ENCODE measurements at places on chromosomes 6 and 20.
A peak's percentile ranks its signal among the peaks of the same experiment; 100 is the strongest.

GRCh38 chr6:168167431-168168315 lies 88.7 kb upstream of the FRMD1 start:
- DNase-seq = no peak

- DNase-seq = no peak
Measured at GRCh38 chr6:12083302-12083701, 71.2 kb downstream of the HIVEP1 start.

- no peak for DNase-seq
Measured at GRCh38 chr20:44471481-44471882, 4.2 kb upstream of the TTPAL start.

GRCh38 chr6:87628881-87629280 lies 38.9 kb downstream of the ORC3 start:
- no peak for DNase-seq

- DNase-seq = peak; percentile 20
Measured at GRCh38 chr6:157272866-157273755, 50.2 kb downstream of the TMEM242 start.

GRCh38 chr20:57663241-57663640 lies 43.0 kb upstream of the ZBP1 start:
- DNase-seq = no peak

DNA sequence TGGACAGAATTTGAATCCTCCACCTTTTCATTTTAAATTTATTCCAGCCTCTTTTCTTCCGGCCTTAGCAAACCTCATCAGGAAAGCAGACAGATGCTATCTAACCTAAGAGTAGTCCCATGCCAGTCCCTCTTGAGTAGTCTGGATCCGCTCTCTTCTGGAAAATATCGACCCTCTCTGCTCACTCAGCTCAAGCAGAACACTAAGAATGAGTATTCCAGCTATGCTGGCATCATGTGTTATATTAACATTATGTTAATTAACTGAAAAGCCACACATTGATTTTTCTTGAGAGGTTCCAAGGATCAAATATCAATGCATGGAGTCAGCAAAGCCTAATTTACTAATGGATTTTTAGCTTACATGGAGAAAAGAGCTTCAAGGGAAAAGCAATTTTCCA lies 161.4 kb downstream of the ID4 start:
- DNase-seq = no peak

GRCh38 chr6:44734886-44735629 lies 347.6 kb downstream of the CDC5L start:
- no peak for DNase-seq

DNA sequence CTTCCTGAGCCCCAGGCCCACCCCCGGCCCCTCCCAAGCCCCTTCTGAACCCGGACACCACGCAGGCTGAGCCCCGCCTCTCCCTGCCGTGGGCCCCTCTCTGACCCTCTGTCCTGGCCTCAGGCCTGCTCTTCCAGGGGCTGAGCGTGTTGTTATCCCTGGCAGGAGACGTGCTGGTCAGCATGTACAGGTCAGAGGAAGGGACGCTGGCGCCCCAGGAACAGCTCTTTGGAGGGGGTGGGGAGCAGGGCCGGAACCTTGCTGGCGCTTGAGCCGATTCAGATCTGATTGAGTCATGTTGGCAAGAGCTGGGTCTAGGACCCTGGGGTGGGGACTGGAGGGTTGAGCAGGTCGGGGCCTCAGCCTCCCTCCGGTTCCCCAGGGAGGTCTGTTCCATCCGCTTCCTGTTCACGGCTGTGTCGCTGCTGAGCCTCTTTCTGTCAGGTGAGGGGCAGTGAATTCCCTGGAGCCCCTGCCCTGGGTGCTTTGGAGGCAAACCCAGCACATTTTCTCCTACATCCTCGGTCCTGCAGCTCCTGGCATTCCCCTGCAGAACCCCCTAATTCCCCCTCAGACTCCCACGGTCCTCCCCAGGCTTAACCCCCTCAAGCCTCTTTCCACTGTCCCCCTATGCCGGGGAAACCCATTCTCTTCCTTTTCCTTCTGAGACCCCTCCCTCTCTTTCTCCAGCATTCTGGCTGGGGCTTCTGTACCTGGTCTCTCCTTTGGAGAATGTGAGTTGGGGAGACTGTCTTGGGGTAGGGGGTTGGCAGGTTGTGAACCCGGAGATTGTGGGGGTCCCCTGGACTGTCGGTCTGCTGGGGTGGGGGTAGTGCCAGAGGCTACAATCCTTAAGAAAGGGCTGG lies 2.0 kb downstream of the SPAG4 start:
- peak; percentile 8 for DNase-seq

GRCh38 chr6:78623554-78623953 lies 243.8 kb upstream of the IRAK1BP1 start:
- DNase-seq = no peak

GRCh38 chr6:15402406-15403045 lies 156.7 kb downstream of the JARID2 start:
- DNase-seq = no peak

GRCh38 chr20:45817376-45818194 lies 5.1 kb downstream of the UBE2C start:
- DNase-seq = no peak

DNA sequence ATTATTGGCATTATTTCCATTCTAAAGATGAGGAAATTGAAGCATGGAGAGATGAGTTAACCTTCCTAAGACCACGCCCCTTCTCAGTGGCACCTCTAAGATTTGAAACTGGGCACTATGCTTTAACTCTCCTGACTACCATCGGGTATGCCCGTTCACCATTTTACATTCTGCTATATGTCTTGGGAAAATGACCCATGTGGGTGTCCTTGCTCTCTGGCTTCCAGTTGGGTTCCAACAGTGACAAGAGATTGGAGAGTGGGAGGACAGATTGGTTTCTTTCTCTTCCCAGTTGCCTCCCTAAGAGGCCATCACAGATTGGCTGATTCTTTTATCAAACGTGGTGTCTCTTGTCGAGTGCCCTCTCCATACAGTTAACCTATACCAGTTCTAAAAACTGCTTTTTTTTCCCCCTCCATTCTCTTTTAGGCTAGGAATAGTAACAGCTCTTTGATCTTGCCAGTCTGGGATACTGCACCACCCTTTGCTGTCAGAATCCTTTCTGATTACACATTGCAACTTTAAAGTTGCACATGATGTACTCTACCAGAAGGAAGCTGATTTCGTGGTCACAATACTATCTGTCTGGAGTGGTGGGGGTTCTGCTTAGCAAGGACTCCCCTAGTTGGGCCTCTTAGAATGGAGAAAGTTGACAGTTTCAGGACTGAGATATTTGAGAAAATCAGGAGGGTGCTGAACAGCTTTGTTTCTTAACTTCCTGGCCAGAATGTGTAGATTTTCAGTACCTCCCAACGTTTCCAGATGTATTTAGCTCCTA lies 88.0 kb upstream of the ELOVL5 start:
- DNase-seq = no peak

GRCh38 chr6:11639376-11640235 lies 102.1 kb downstream of the TMEM170B start:
- DNase-seq = no peak

- DNase-seq = no peak
Measured at GRCh38 chr6:142551274-142551811, 249.5 kb downstream of the ADGRG6 start.

GRCh38 chr6:21678990-21679389 lies 85.4 kb downstream of the SOX4 start:
- DNase-seq = no peak

GRCh38 chr20:50932691-50933280 lies 1.5 kb upstream of the ADNP start:
- DNase-seq = no peak

DNA sequence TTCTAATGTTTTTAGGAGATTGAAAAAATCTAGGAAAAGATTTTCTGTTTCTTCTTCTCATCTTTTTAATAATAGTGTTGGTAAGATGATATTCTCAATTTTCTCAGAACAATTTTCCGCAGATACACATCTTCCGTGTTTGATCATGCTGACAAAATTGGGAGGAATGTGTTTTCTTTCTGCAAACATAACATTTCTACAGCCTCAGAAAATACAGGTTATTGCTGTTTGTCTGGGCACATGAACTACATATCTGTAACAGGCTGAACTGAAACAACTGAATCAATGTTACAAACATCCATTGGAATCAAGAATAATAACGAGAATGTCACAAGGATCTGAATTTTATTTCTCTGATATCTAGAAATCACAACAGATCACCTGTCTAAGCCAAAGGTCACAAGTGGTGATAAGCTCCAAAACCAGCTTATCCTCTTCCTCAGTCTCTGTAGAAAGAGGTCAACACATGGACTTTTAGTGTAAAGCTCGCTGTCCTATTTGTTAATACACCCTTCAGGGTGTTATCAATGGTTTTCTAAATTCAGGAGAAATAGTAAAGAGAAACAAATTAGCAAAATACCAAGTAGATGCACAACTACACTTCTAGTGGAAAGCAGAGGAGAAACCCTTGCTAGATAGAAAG lies 197.3 kb upstream of the MARCKS start:
- no peak for DNase-seq

GRCh38 chr6:127904160-127904559 lies 3.3 kb upstream of the THEMIS start:
- no peak for DNase-seq

DNA sequence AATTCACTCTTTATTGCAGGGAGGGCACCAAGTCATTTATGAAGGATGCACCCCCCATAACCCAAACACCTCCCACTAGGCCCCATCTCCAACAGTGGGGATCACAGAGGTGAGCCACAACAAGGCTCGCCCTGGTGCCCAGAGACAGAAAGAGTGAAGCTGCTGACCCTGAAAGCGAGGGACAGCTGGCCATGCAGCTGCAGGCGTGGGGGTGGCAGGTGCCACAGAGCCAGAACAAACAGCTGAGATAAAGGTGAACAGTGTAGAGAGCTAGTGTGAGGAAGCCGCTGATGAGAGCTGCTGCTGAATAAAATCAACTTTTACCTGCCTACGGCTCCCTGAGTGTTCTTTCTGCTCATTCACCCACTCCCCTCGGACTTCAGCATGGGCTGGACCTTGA lies 18.8 kb upstream of the RGS17 start:
- no peak for DNase-seq

- no peak for DNase-seq
Measured at GRCh38 chr6:2784061-2784460, 18.9 kb downstream of the WRNIP1 start.

DNA sequence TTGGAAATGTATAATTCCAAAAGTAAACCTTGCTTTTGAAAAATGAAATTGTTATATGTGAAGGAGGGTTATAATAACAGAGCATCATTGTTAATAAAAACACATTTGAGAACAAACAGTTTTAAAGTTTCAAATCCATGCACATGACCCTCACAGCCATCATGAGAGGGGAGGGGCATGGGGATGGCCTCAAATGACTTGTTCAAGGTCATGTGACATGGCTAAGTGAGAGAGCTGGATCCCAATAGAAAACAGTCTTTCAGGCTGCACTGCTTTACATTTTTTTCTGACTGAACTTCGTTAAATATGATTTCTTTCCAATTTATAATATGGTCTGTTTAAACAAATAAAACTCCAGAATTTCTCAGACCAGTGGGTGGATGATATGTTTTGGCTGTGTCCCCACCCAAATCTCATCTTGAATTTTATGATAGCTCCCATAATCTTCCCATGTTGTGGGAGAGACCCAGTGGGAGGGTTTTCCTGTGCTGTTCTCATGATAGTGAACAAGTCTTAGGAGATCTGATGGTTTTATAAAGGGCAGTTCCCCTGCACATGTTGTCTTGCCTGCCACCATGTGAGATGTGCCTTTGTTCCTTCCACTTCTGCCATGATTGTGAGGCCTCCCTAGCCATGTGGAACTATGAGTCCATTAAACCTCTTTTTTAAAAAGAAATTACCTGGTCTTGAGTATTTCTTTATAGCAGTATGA lies 66.0 kb downstream of the DTD1 start:
- no peak for DNase-seq

DNA sequence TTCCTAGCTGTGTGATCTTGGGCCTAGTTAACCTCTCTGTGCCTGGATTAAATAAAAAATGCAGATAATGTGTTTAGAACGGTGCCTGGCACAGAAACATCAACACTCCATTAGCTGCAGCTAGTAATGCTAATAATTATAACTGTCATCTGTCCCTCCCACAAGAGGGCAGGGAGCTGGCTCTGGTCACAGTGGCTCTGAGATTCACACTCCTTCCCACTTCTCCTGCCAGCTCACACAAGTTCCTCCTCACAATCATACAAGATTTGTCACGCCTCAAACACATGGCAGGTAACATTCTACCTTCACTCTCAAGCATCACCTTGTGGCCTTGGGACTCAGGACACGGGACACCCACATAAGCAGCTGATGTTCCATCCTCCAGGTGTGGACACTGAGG lies 2.4 kb downstream of the ADA start:
- no peak for DNase-seq

- no peak for DNase-seq
Measured at GRCh38 chr20:50967586-50967985, 9.0 kb downstream of the MOCS3 start.

- DNase-seq = no peak
Measured at GRCh38 chr6:17577059-17577458, 23.0 kb upstream of the FAM8A1 start.

DNA sequence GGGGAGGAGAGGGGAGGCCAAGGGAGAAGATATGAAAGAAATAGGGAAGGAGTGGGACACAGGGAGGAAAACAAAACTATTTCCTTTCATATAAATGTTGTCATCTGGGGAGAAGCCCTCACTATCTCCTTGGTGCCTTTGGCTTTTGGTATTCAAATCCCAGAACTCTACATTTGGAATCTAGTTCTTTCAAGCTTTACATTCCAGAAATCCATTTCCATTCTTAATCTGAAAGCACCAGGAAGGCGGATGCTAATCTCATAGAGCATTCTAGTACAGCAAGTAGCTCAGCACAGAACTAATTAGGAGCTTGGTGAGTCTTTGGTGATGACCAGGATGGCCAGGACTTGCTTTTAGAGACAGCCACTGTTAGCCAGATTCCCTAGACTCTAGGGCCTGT lies 177.9 kb downstream of the KIF16B start:
- no peak for DNase-seq

GRCh38 chr6:56865081-56865875 lies 89.6 kb upstream of the BEND6 start:
- no peak for DNase-seq

DNA sequence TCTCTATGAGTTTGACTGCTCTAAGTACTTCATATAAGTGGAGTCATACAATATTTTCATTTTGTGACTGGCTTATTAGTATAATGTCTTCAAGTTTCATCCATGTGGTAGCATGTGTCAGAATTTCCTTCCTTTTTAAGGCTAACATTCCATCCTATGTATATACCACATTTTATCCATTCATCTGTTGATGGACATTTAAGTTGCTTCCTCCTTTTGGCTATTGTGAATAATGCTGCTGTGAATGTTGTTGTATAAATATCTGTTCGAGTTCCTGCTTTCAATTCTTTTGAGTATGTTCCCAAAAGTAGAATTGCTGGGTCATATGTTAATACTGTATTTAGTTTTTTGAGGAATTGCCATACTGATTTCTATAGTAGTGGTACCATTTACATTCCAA lies 79.5 kb downstream of the PTPRA start:
- no peak for DNase-seq

- DNase-seq = no peak
Measured at GRCh38 chr6:17994019-17994418, 6.6 kb upstream of the KIF13A start.
